ENCODE measurements at places on chromosomes 16 and 17.

DNA sequence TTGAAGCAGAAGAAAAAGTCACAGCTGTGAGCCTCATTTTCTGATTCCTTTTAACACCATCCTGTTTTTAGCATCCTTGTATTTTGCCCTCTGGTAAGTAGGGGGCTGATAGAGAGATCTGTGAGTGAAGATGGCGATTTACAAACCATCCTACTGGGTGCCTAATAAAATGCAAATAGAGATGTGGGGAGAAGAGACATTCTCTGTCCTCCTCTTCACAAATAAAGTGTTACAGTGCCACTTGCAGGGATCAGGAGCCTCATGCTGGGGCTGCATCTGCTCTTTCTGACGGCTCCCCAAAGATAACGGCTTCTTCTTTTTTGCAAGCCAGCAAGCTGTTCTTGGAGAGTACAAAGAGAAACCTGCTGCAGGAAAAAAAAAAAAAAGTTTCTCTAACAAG, 418.6 kb downstream of the TOX3 start:
- no peak for DNase-seq

DNA sequence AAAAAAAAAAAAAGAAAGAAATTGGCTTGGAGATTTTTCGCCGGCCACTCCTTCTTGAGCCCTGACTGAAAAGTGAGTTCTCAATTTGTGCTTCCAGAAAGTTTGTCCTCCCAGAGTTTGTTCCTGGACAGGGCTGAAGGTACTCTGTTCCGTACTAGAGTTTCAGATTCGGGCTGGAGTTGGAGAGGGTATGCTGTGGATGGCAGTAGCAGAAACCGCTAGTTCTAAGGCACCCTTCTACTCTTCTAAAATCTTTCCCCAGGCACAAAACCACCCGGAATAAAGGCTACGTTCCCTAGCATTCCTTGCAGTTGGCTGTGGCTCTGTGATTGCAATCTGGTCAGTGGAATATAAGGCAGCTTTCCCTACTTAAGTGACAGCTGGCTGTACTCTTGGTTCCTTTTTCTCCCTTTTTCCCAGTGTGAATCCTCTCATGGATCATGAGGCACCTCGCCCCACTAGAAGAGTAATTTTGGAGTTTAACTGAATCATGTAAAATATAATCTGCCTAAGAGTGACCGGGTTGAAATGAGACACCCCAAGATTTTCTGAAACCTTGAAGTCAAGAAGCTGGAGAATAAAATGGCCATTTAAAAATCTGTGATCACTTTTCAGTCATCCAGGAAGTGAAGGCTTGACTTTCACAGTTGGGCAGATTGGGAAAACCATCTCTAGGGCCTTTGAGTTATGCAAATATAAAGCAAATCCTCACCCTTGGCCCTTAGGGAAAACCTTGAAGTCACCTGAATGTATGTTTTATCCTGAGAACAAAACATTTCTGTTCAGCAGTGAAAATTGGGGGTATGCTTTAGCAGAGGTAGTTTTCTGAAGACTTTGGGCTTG, 901 bp upstream of the HEATR6 start:
- DNase-seq, result no peak

DNA sequence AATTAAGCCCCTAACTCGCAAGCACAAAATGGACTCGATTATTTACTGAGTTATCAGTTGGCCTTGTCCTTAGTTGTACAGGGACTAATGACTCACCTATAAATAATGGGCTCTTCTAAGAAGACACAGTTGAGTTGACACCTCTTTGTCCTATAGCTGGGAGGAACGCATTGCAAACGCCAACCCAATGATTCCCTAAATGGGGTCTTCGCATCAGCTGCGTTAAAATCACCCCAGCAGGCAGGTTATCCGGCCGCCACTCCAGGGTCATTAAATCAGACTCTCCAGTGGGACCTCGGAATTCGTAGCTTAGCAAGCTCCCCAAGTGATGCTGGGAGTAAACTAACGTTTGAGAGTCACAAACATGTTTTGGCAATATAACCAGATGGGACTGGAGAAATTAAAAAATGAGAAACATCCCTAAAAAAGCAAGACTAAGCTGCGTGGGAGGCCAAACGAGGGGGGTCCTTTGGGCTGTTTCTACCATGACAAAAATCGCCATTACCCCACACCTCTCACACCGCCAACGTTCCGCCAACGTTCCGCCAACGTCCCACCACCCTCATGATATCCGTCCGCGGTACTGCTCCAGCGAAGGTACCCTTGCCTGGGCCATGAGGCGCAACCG, 932 bp upstream of the NFE2L1 start:
- no peak for DNase-seq

DNA sequence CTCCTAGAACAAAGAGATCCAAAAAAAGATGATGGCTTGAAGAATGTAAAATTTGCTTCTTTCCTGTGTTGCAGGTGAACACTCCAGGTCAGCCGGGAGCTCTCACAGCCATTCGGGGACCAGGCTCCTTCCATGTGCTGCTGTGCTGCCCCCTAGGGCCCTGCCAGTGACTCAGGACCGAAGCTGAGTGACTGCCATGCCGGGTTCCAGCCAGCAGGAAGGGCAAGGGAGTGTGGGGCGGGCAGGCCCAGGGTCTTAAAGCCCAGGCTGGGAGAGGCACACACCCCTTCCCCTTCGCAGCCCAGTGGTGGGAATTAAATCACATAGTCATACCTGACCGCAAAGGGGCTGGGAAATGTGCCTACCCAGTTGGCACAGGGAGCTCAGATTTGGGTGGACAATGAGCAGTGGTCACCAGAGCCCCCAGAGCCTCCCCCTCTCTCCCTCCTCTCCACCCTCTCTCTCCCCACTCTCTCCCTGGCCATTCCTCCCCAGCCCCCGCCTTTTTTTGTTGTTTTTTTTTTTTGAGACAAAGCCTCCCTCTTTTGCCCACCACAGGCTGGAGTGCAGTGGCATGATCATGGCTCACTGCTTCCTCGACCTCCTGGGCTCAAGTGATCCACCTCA, 11.5 kb downstream of the EPOP start:
- peak; percentile 30 for DNase-seq

DNA sequence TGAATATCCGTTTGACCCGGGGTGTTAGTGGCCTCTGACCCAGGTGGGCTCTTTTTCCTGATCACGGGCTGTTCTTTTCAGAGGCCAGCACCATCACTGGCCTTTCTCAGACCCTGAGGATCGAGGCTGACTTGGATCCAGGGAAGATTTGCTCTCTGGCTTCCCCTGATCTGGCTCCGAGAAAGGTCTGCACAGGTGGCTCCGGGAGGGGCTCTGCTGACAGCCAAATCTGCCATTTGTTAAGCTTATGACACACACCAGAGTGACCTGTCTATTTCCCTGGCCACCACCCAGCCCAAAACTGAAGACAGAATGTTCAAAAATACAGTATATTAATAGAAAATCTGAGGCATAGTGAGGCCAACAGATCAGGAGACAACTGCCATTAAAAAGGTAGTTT, 221.8 kb upstream of the TNRC6C start:
- no peak for DNase-seq

GRCh38 chr17:73342050-73342522, 30.3 kb upstream of the CDC42EP4 start:
- DNase-seq, result no peak

GRCh38 chr16:49414671-49415070, 41.1 kb downstream of the C16orf78 start:
- DNase-seq, result no peak

DNA sequence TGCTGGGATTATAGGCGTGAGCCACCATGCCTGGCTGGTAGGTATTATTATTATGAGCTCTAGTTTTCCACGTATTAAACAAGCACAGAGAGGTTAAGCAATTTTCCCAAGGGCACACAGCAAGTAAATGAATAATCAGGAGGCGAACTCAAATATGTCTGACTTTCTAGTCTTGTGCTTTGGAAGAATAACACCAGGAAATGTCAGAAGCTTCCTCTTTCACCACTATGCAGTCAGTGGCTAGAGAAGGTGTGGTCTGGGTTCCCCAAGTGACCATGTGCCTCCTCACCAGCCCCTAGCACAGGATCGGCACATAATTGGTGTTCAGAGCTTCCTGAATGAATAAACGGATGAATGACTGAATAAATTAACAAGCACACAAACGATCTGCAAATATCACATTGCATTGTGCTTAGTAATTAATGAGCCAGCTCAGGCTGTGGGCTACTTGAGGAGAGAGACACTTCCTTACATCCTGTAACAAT, 21.6 kb upstream of the SCNN1B start:
- no peak for DNase-seq

Measured in T-helper 2 cell treated with Interferon-gamma antibody and Interleukin-4, amounts not matched to agents 5 μg/mL and 100 μg/mL, for 36 hours (primary cell).